GM13977 (cell line): ENCODE measurements at places on chromosomes 2 and 18.

GRCh38 chr2:173229086-173229485 is 125.6 kb upstream of the CDCA7 start:
- DNase-seq = no peak

DNA sequence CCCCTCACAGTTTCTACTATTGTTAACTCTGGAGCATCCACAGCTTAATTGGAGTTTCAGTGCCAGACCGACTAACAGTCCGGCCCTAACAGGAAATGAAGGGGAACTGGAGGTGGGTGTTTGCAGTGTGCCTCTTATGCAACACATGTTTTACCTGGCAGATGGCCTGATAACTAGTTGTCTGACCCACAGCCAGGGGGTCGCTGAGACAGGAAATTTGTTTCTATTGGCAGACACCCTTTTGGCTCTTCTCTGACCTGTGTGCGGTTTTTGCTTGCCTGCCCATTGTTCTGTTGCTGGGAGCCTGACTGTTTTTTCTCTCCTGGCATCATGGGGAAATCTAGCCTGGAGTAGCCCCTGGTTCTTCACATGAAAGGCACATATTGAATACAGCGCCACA is 1329.8 kb downstream of the DSC3 start:
- no peak for DNase-seq

- DNase-seq = no peak
Observed at GRCh38 chr2:44743473-44743872, 198.0 kb upstream of the SIX3 start.

DNA sequence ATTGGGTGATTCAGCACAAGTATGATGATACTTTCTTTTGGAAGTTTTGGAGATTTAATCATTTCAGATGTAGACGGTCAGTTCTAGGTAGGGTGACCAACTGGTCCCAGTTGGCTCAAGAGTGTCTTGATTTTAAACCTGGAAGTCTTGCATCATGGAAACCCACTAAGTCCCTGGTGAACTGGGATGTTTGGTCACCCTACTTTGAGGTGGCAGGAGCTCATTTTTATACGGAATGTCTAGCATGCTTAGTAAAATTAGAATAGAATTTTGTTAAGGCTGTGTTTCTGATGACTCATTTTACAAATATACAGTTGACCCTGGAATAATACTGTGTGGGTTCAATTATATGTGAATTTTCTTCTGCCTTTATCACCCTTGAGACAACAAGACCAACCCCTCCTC is 61.5 kb upstream of the DOCK10 start:
- DNase-seq = no peak

DNA sequence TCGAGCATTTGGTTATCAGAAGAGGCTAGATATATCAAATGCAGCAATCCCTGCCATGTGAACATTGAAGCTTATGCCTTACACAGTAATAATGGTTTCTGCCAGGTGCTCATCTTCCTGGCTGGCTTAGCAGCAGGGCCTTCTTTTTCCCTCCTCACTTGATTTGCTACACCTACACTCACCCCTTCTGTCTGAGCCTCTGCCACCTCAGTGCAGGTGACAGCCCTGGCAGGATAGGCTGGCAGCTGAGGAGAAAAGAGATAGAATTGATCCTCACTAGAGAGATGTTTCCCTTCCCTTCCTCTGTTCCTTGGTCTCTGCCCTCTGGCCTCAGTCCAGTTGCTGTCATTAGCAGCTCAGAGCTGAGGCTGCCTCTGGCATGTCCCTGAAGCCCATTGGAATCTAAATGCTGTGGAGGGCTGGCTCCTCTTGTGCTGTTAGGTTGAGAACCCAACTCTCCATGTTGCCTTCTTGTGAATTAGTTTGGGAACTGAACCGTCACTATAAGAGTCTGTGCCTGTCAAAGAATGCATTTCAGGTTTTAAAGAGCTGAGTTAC is 18.2 kb downstream of the MPHOSPH10 start:
- no peak for DNase-seq

DNA sequence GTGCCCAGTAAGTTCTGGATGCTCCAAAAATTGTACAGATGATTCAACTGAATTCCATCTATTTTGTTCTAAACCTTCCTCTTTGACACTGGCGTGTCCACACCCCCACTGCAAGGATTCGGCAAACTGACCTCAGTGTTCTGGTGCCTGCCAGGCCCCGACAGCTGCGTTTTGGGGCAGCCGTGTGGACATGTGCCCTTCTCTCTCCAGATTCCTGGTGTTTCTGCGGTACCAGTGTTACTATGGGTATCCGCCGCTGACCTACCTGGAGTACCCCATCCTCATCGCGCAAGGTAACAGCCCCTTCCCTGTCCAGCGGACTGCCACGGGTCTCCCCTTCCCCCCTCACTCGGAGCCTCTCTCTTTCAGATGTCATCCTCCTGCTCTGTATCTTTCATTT is 5.0 kb downstream of the SLC66A3 start:
- peak; percentile 8 for DNase-seq
